Right forelimb (tissue), 1 donor: ENCODE measurements at places on chromosomes 5 and 9.

GRCh38 chr9:69324549-69325401 is at the start of gene ENTREP1:
TSS of gene ENTREP1 (plus strand) at chr9:69325215. CDS start at chr9:69325310, 95 bp downstream.
- DNase-seq: peak; percentile 69

GRCh38 chr5:76544268-76544926 is 78.8 kb downstream of the F2RL2 start:
- DNase-seq: peak; percentile 52

- no peak for DNase-seq
These were observed 5.4 kb downstream of the MED22 start for GRCh38 chr9:133342570-133342969.

DNA sequence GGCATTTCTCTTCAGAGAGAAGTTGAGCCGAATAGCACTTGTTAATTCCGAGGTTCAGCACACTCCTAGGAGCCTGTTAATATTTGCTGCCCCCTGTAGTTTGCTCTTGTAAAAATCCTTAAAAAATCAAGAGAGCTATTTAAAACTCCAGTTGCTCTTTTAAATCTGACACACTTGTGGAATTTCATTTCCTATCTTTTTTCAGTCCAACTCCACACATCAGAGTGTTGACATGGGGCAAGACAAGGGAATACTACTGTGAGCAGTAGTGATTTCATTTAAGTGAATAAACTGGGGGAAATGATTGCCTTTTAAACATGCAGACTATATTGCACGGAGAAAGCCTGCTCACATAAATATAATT is 1096.3 kb upstream of the DMAC1 start:
- DNase-seq: no peak
